ENCODE measurements at places on chromosomes 3 and 15.

GRCh38 chr3:30810625-30811024, 83.8 kb downstream of the GADL1 start:
- no peak for DNase-seq

DNA sequence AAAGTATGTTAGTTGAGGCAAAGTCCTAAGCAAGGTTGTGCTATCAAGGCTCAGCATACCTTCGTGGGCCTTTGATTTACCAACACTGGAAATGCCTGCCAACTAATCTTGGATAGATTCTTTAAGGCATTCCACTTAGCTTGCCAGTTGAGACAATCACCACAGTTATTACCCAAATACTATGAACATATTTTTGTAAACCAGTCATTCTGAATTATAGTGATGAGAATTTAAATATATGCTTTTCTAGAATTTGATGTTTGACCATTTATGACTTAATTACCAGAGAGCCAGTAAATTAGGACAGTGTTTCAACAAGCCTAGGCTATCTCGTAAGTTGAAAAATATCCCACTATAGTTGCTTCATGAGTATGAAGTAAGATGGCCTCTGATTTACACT, 15.5 kb downstream of the TRIM59 start:
- DNase-seq: no peak

DNA sequence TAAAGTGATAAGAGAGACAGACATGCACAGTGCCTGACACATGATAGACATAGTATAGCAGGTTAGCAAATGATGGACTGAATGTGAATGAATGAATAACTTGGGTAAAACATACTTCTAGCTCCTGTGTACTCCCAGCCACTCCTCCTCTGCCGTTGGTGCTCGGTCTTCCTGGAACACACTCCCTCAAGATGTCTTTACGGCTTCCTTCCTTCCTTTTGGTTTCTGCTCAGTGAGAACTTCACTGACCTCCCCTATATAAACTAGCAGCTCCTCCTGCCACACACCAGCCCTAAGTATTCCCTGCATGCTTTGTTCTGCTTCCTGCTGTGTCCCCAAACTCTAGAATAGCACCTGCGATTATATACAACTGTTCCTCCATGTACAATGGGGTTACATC, 50.2 kb downstream of the RAD54L2 start:
- no peak for DNase-seq

DNA sequence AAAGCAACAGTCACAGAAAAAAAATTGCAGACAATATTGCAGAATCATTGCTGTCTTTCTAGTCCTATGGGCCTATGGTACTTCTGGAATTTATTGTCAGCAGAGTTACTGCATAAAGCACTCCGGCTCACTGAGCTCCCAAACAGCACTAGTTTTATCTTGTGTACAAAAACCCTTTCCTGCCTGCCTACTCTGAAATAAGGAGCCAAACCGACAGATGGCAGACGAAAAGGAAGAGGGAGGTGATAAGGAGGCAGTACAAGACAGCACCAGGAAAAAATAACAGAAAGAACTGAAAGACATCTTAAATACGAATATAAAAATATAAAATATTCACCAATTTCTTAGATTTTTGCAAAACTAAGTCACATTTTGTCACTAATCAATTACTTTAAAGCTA, 15.6 kb downstream of the HERC1 start:
- no peak for DNase-seq

GRCh38 chr15:101256757-101257156, 4.9 kb upstream of the CHSY1 start:
- DNase-seq: no peak

DNA sequence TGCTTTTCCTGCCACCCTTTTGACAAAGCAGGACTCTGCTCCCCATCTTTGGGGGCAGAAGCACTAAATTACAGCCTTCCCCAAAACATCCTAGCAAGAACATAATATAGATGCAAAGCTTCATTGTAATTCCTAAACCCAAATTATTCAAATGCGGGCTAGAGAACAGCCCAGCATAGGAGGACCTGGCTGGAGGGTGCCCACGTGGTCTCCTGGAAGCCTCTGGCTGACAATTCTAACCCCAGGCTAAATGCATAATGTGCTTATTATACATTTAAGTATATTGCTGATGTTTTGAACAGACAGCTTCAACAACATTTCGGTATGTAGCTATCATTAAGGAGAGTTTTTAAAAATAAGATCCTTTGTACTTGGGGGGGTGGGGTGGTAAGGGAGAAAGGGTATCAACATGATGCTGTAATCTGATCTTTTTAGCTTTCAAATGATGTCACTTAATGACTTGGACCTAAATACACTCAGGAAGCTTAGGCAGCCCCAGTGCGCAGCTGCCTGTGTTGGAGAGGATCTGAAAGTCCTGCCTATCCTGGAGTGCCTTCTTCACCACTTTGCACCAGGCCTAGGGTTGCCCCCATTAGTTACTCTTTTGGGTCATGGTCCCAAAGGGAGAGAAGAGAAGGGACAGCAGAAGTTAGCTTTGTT, 57.2 kb upstream of the USP3 start:
- DNase-seq: no peak

DNA sequence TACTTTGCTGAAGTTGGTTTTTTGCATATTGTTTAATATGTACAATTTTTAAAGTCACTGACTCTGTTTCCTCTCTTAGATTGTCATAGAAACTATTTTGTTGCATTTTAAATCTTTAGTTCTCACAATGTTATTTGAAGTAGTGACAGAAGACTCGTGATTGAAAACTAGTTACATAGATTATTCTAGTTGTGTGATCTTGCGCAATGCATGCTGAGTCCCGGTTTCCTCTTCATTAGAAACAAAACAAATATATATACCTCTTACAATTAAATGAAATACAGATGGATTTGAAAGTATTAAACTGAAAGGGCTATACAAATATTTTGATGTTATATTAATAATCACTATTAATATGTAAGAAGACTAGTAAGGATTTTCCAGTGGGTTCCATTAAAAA, 333.0 kb downstream of the LPP start:
- no peak for DNase-seq

DNA sequence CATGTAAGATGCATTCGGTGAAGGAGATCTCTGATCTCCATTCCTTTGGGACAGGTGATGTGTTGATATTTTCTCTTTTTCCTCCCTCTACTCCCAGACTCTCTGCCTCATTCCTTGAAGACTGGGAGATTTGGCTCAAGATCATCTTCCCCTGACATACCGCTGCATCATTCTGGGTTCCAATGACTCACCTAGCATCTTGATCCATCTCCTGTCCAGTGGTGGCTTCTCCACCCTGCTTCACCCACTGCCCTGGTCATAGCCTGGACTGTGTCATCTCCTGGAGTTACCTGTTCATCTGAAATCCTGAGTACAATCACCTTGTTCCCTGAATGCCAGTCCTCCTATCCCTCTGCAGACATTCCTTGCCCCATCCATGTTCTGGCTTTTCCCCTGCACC, 57.4 kb upstream of the TRAK1 start:
- no peak for DNase-seq

- no peak for DNase-seq
These were observed 271.1 kb downstream of the FOXP1 start for GRCh38 chr3:71312461-71312860.

DNA sequence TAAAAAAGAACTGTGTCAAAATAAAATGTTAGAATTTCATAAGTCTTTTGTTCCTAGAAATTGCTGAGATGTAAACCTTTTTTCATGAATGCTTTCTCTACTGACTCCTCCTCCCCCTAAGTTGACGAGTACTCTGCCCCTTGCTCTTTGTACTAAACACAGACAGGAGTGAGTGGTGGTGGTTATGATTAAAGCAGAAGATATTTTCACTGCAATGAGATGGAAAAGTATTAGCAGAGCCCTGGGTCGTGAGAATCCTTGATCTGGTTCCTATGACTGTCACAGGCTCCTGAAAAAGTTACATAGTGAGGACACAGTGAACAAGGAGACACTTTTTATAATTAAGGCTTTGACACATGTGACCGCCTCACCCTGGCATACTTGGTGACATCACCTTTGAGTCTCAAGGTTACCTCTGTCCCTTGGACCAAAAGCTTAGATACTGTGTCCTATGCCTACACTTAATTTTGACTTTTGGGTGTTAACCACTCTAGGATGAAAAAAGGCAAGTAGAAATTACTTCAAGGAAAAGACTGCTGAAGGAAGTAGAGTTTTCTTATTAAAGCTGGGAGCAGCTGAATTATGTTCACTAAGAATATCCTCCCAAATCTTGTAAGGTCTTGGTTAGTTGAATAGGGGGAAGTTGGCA, 130.4 kb upstream of the LYSMD4 start:
- no peak for DNase-seq

GRCh38 chr15:65982627-65983322, 113.5 kb downstream of the RAB11A start:
- DNase-seq: no peak

GRCh38 chr3:129386984-129387383, 41.5 kb downstream of the EFCAB12 start:
- DNase-seq: no peak

DNA sequence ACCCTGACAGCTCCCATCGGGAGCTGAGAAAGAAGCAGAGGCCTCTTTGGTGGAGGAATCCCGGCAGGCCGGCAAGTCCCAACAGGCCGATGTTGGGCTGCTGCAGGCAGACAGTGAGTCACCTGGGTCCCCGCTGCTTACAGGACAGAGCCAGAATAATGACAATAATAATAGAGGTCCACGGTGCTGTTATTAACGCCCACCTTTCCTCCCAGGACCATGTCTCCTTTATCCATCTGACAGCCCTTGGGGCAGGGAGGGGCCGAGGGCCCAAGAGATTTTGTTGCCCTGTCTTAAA, 29.3 kb upstream of the MAGEF1 start:
- DNase-seq: no peak

GRCh38 chr3:103617961-103618360, 1183.1 kb downstream of the ZPLD1 start:
- DNase-seq: no peak

DNA sequence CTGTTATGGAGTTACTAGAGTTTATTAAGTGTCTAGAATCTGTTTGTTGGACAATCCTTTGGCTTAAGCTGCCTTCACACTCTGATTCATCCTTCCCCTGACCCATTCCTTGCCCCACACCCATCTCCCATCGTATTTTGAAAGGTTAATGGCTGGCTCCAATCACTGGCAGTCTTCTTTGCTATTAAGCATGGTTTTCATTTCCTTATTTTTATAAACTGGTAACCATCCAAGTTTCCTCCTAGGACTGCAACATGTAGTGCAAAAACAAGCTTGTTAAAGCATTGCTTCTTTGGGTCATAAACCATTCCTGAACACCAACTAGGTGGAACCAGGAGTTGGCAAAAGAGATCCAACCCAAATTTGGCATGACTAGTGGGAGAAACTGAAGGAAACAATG, 148.4 kb downstream of the DTWD1 start:
- no peak for DNase-seq

- no peak for DNase-seq
These were observed 175.5 kb downstream of the NECTIN3 start for GRCh38 chr3:111246967-111247760.

- DNase-seq: no peak
These were observed 1078.9 kb downstream of the TUSC7 start for GRCh38 chr3:117788506-117788905.

DNA sequence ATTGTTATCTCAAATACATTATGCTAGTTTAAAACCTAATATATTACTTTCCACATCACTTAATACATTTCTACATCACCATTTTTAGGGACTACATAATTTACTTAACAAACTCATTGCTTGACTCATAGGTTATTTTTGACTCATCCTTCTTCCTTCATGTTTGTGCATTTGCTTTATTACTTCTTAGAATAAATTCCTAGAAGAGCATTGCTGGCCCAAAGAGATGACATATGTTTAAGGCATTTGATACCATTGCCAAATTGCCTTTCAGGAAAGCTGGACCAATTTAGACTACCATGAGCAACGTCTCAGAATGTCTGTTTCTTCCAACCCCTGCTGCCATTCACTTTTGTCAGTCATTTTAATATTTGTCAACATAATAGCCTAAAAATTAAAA, 905.8 kb downstream of the IGSF11 start:
- DNase-seq: no peak

DNA sequence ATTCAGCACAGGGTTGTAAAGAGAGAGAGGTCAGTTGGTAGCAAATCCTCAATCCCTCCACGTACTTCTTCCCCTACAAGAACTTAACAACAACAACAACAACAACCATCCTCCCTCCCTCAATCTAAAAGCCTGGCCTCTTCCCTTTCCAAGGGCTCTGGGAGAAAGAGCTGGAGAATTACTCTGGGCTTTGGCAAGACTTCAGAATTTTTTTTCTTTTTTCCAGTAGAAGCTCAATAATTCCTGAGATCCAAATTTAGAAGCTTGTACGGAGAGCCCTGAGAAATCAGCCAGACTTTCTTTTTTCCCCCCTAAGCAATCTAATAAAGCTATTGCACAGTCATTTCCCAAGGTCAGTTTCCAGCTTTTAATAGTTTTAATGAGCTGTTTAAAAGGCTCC, 95.8 kb upstream of the CACNA2D3 start:
- DNase-seq: no peak

DNA sequence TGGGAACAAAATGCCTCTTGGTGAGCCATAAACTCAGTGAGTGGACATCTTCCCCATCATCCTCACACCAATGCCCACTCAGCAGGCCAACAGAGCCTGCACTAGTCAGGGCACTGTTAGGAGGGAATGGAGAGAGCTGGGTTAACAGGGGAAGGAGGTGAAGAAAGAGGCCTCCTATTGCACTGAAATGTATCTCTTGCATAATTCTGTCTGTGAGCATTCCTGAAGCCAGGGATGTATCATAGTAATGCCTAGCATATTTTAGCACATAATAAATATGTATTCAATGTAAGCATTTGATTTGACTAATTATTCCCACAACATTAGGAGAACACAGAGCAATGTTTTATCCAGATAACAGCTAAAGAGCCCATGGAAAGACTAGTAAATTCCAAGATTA, 81.2 kb downstream of the ANO10 start:
- DNase-seq: no peak

DNA sequence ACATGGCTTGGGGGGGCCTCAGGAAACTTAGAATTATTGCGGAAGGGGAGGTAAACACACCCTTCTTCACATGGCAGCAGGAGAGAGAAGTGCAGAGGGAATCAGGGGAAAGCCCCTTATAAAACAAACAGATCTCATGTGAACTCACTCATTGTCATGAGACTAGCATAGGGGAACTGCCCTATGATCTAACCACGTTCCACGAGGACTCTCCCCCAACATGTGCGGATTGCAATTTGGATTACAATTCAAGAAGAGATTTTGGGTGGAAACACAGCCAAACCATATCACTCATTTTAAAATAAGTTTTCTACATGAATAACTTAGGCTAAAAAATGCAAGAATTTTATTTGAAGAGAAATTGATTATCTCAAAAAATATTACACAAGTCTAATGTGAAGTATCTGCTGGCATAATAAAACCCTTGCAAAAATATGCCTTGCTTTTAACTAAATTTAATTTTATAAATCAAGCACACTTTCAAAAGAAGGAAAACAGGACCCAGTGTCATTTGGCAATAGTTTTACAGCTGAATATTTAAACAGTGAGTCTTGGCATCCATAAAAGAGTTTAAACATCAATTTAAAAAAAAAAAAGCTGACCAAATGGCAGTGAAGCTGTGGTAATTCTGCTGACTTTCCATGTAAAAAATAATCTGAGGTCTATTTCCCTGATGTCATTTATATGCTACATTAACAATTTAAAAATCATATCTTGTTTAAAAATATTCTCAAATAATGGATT, 1057.2 kb downstream of the NAALADL2 start:
- no peak for DNase-seq

All from activated naive CD8-positive, alpha-beta T cell treated with anti-CD3 and anti-CD28 coated beads, Interleukin-2, amount 50 U/mL, for 16 hours (primary cell).